Activated CD4-positive, alpha-beta T cell treated with anti-CD3 and anti-CD28 coated beads for 36 hours (primary cell): ENCODE measurements at places on chromosomes 2 and 18.

DNA sequence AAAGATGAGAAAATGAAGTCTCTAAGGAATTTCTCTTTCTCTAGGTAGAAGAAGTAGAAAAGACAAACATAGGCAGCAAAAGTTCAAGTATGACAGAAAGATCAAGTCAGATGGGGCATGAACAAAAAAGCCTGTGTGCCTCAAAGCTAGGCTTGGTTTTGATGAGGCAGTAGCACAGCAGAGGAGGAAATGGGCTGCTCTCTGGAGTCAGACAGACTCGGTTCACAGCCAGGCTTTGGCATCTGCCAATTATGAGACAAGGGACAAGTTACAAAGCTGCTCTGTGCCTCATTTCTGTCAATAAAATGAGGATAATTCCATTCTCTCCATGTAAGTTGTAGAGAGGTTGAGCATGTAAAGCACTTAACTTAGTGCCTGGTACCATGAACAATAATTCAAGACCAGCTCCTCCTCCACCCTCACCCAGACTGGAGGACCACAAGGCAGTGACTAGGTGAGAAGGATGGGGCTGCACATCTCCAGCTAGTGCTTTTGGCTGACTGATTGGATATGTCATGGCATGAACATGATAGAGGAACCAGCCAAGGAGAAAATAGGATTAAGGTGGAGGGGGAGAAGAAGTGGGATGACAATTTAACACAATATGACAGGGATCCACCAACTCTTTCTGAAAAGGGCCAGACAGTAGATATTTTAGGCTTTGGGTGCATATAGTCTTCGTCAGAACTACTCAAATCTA is 84.6 kb downstream of the TMEM163 start:
- no peak for DNase-seq

DNA sequence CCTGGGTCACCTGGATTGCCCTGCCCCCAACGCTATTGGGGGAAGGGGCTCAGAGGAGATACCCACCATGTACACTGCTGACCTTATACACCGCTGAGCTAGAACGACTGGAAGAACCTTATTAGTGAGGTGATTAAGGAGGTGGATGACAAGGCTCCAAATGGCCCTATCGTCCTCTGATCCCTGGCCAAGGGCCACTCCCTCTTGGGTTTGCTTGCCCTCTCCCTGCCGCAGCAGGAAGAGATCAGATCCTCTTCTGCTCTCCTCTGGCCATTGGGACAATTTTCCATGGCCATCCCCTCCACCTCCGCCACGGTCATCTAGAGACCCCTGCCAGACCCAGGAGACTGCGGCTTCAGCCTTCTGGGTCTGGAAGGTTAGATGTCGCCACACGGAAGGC is 1.2 kb downstream of the ZNF514 start:
- no peak for DNase-seq

DNA sequence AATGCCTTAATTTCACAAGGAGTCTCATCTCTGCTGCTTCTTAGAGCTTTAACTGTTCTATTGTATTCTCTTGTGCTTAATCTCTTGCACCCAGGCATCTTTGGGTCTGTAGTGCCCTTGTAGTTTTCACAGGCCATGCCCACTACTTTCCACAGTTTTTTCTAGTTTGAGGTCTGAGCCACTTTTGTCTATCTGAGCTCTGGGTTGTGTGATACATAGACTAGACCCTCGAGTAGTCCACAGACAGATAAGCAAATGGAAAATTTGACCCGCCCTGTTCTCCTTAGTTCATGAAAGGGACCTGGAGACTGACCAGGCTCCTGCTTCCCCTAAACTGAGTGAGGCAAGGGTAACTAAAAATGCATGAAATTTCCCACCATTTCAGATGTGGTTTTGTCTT is 466.8 kb upstream of the ZEB2 start:
- DNase-seq, result no peak

DNA sequence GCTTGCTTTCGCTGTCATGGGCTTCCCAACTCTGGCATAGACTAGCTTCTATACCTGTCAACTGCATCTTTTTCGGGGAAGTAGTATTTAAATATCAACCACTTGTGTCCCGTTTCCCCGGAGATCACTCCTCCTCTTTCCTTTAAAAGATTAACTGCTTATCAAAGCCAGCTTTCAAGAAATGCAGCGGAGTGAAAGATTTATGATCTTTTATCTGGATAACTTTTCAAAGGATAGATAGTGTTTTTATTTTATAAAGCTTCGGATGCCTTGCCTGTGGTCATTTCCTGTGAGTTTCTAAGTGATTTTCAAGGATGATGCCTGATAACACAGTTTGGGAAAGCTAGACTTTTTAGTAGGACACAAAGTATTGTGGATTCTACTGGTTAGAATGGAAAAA is 2.9 kb upstream of the IGFBP5 start:
- no peak for DNase-seq

- peak; percentile 85 for DNase-seq
Measured at GRCh38 chr2:172427256-172427989, at the start of gene ITGA6. Gene ITGA6, plus strand, starts transcription at chr2:172427586.

DNA sequence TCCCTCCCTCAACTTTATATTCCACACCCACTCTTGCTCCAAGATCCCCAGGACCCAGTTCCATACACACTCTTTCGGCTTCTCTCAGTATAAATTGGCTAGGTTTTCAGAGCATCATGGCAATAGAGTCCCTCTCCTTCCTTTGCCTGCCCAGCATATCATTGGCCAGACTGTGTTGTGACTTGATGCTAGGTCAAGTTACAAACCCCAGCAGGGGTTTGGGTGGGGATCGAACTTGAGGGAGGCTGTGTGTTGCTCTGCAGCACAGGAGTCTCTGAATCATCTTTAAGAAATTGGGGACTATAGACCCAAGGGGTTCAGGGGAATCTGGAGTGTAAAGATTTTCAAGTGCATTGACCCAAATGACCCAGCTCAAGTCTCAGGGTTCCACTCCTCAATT is 477.5 kb upstream of the MEIS1 start:
- no peak for DNase-seq

GRCh38 chr18:47893939-47894699 is 36.3 kb downstream of the SMAD2 start:
- DNase-seq, result no peak

GRCh38 chr2:45391866-45392265 is 219.2 kb downstream of the SRBD1 start:
- DNase-seq, result no peak

- DNase-seq, result no peak
Measured at GRCh38 chr2:173854840-173855239, 110.3 kb downstream of the SP3 start.

DNA sequence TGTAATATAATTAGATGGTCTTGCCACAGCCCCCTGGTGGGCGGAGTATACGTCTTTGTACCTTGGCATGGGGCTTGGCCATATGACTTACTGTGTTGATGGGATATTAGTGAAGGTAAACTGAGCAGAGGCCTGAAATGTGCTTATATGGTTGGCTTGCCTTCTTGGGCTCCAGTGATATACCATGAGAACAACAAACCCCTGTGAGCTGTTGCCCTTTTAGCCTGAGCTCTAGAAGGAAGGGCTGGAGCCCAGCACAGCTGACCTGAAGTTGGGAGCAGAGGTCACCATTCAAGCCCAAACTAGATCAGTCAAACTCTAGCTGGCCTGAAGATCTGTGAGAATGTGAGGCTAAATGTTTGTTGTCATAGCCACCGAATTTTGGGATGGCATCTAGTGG is 75.2 kb upstream of the CD302 start:
- no peak for DNase-seq

- no peak for DNase-seq
Measured at GRCh38 chr2:19329445-19329844, 29.0 kb downstream of the OSR1 start.

DNA sequence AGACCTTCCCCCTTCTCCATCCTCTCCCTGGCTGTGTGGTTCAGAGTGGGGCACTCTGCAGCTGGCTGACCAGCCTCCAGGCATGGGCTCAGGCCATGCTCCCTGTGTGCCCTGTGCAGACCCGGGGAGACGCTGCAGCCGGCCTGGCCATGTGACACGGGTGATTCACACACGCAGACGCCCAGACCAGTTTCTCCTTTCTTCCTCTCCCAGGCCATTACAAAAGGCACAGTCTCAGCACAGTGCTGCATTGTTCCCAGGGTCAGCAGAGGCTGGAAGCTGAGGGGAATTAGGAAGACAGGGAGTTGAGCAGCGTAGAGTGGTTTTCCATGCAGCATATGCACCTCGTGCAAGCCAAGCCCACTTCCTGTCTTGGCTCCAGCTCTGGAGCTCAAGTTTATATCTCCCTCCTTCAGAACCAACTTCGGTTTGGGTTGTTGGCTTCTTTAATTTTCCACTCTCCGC is 288.5 kb downstream of the TNS1 start:
- no peak for DNase-seq

DNA sequence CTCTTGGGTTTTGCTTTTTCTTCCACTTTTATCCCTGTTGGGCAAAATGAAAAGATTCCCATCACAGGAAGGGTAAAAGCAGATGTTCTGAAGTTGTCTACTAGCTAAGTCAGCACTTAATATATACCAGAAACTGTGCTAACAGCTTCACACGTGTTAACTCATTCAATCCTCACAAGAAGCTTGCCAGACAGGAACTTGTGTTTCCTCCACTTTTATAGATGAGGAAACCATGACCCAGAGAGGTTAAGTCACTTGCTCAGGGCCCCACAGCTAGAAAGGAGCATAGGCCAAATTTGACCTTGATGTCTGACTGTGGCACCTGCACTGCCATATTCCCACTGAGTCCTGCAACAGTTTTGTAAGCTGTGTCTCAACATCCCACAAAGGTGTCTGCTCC is 76.8 kb upstream of the EPC2 start:
- no peak for DNase-seq

- no peak for DNase-seq
Measured at GRCh38 chr2:202290316-202290715, 24.8 kb downstream of the NOP58 start.

DNA sequence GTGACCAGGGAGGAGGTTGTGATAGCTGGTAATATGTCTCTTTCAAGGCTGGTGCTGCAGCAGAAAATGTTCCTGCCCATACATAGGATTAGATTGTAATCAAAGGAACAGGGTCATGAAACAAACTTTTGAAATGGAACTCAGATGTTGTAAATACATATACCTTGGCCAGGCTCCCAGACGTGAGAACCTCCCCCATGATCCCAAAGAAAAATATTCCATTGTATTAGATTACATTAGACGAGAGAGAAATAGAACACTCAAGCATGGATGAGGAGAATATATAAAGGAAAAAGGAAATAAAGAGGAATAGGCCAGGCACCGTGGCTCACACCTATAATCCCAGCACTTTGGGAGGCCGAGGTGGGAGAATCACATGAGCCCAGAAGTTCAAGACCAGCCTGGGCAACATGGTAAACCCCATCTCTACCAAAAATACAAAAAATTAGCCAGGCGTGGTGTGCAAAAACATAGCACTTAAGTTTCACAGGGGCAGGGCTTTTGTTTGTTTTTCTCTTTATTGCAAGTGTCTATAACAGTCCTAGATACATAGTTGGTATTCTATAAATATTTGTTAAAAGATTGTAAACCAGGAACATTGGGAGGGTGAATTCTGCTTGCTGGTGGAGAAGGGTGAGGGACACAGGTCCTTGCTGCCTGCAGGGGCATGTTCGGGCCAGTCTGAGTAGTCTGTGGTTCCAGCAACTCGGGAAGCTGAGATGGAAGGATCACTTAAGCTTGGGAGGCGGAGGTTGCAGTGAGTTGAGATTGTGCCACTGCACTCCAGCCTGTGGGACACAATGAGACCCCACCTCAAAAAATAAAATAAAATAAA is 52.8 kb downstream of the RPL37A start:
- no peak for DNase-seq

DNA sequence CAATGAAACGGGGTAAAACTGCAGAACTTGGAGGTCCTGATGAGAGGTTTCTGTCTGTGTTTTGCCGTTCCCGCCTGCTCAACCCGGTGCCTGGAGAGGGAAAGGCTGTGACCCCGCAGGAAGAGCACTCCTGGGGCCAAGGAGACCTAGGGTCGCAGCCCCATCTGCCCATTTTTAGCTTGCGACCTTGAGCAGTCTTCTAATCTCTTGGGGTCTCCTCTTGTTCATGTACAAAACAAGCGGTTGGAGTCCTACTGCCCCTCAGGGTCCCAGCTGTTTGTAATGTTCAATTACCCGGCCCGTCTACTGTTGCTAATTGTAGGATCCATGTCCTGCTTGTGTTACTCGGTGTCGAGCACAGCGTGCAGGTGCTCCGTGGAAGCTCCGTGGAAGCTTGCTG is 104.5 kb downstream of the PTGR3 start:
- DNase-seq, result no peak

GRCh38 chr2:98874186-98874689 is 61.8 kb downstream of the CRACDL start:
- DNase-seq, result no peak
